ENCODE measurements at places on chromosomes 6 and 20. TPM values are rescaled to one million over a fixed set of nuclear protein-coding genes. Genes with fewer than 3 reads are reported as not detected.
A peak's percentile ranks its signal among the peaks of the same experiment; 100 is the strongest.

DNA sequence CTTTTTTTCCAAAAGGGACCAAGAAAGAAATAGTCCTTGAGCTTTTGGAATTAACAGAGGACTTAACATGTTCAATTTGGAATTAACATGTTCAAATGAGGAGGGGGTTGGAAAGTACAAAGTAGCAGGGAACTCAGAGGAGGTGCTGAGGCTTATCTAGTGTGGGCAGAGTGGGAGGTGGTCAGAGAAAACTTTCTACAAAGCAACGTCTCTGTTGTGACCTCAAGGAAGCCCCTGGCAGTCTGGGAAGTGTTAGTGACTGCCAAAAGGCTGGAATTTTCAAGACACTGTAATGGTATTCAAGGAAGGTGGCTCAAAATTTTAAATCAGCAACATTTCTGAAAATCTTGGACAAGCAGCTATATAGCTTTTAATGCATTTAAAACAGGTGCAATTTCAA is 7.3 kb downstream of the ECI2 start:
- no peak for DNase-seq

GRCh38 chr6:106745197-106745770 is 115.9 kb downstream of the QRSL1 start:
- peak; percentile 45 for DNase-seq

- DNase-seq = peak; percentile 93
Measured at GRCh38 chr6:722077-722524, 29.2 kb upstream of the EXOC2 start.

GRCh38 chr20:49676581-49677291 is 36.9 kb downstream of the B4GALT5 start:
- peak; percentile 75 for DNase-seq

DNA sequence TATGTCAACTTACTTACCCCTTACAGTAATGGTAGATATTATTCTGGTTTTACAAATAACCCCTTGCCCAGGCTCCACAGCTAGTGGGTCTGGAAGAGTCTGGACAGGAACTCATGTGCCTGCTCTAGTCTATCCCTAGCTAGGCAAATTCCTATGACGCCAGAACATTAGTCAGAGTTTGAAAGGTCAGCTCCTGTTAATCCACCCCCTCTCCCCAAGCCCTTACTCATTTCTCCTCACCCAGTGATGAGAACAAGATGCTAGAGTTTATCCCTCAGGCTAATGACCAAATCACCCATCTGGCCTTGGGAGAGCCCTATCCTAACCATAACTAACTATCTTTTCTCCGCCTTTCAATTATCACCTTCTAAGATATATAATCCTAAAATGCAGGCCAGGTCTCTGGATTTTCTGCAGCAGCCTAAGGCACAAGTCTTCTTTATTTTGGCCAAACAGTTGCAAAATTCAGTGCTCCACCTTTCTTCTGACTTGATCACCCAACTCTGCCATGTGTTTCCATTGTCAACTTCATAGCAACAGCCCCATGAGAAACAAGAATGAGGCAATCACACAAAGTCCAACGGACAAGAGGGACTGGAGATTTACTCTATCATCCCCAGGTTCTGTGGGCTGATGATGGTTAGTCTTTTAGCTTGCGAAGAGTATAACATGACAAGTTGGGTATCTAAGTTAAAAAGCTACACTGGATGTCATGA is 113.3 kb downstream of the TASP1 start:
- no peak for DNase-seq

Gene SALL4
- total RNA-seq = under 0.01 TPM

DNA sequence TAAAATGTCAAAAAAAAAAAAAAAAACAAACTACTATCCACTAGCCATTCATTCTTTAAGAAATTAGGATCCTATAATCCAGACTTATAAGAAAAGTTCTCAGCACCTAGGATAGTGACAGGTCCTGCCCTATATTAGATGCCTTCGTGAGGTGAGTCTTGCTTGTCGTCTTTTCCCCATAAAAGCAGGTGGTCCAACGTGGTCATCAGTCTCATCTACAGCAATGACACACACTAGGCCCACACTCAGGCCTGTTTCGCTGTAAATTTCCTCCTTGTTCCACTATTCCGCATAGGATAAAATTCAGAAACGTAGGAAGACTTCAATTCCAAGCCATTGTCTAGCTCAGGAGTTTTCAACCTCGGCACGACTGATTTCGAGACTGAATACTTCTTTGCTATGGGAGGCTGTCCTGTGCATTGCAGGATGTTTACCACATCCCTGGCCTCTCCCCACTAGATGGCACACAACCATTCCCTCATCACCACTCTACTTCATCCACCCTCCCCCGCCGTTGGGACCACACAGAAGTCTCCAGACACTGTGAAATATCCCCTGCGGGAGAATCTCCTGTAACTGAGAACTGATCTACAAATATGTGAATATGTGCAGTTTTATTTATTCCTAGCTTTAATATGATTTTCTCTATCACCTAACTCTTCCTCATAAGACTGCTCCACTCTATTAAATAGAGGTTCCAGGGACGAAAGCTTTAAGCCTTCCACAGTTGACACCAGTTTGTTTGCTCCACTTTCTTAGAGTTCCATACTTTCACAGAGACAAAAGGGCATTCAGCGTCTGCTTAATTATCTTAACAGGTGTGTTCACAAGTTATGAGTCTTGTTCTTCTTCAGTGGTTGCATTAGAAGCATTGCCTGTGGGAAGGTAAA is 346.3 kb downstream of the BMP2 start:
- peak; percentile 70 for DNase-seq

All from stomach (tissue), 19 donors.